NCI-H526 treated with DMSO at 0.1 percent for 48 hours (cell line): ENCODE measurements at places on chromosomes 5 and 9.

DNA sequence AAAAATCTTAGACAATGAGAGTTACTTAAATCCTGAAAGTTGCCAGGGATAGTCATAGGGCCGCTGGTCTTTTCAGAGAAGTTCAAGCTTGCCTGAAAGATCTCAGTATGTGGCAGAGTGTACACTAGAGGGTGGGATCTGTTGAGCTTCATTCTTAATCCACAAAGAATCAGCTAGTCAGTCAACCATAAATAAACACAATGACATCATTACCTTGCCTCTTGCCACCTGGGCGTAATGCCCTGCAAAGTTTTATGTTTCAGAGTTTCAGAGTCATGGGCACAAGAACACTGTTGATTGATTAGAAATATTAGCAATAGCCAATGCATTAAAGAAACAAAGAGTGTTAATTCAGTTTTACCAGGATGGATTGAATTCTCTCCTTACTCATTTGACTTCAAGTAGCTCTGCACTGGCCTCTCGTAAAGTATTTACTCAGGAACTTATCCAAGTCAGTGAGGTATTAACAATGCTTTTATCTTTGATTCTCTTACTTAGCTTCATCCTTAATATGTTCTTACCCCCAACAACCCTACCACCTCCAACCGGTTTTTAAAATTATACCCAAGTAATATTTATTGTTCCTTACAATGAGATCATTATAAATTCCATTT is 14.3 kb upstream of the ANXA1 start:
- DNase-seq: no peak

GRCh38 chr5:152072091-152072490 is 147.4 kb upstream of the GLRA1 start:
- no peak for DNase-seq

DNA sequence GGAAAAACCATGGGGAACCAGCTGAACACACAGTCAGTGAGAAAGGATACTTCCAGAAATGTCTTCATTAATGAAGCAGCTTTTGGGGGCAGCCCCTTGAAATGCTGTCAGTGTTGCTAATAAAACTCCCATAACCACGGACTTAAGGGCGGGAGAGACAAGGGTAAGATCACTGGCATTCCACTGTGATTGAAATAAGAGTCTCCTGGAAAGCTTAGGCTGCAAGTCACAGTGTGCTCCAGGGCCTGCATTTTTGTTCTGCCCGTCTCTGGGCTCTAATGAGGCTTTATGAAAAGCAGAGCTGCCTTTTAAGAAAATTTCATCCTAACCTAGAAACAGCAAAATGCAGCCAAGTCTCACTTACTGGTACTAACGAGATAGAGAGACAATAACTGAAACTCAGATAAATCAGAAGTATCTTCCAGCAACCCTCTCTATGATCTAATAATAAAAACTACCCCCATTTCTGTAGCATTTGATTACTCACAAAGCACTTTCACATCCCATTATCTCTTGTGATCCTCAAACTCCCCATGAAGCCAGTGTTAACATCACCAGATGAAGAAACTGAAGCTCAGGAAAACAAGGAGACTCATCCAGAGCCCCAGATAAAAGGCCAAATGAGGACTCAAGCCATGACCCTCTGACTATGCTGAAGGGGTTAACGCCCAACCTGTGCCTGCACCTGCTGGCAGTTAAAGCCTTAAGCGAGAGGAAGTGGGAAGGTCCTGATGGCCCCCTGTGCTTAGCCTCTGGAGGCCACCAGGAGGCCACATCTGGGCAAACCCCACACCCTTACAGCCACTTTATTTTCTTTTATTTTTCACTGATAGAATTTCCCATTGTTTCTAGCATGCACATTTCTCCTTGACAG is 37.5 kb downstream of the SPOCK1 start:
- no peak for DNase-seq

- DNase-seq: no peak
Measured at GRCh38 chr5:16140417-16140816, 39.2 kb downstream of the MARCHF11 start.

- DNase-seq: peak; percentile 1
Measured at GRCh38 chr9:84271531-84271900, 69.0 kb downstream of the SLC28A3 start.

- DNase-seq: no peak
Measured at GRCh38 chr5:37893434-37894134, 53.7 kb upstream of the GDNF start.

- no peak for DNase-seq
Measured at GRCh38 chr5:149421372-149421685, 42.2 kb upstream of the IL17B start.
